ENCODE measurements at places on chromosomes 12 and 14.

DNA sequence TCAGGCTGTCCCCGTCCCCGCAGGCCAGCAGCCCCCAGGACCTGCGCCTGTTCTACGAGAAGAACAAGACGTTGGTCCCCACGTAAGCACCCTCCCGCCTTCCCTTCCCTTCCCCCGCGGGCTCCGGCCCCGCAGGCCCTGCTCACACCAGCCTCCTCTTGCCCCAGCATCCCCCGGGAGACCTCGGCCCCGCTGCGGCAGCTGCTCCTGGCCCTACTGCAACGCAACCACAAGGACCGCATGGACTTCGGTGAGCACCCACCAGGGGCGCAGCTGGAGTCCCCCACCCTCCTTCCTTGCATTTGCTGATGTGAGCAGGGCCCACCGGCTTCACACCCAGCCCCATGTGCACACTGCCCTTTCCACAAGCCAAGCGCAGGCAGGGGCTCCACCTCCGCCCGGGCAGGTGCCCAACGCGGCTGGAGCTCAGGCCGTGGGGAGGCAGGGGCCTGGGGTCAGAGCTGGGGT lies 15.4 kb downstream of the ULK1 start:
- no peak for DNase-seq

GRCh38 chr14:65179918-65180724 lies 77.8 kb upstream of the MAX start:
- peak; percentile 31 for DNase-seq

DNA sequence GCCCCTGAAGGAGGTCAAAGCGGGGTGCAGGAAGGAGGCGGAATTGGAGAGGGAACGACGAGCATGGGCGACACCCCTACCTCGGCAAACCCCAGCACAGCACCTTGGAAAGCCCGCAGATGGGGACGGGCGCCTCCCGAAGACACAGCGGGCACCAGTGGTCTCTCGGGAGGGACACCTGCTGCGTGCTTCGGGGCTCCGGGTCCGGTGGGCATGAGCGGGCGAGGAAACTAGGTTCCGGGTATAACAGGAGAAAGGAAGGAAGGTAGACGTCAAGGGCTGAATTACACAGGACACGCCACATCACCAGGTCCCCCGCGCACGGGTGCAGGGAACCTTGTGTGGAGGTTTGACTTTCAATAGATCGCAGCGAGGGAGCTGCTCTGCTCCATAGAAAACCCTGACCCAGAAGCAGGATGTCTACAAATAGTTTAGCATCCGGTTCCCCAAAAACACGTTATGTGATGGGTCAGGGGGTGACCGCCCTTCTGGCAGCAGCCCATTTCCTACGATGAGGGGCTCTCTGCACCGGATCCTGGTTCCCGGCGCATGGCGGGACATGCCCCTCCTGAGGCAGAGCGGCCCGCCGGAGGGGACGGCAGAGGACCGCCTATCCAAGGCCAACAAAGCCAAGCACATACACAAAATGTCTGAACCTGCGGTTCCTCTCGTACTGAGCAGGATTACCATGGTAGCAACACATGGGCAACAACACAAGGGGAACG lies 196.9 kb downstream of the ALG10 start:
- DNase-seq, result no peak

- DNase-seq, result no peak
Observed at GRCh38 chr12:101859664-101860607, 17.4 kb upstream of the DRAM1 start.

DNA sequence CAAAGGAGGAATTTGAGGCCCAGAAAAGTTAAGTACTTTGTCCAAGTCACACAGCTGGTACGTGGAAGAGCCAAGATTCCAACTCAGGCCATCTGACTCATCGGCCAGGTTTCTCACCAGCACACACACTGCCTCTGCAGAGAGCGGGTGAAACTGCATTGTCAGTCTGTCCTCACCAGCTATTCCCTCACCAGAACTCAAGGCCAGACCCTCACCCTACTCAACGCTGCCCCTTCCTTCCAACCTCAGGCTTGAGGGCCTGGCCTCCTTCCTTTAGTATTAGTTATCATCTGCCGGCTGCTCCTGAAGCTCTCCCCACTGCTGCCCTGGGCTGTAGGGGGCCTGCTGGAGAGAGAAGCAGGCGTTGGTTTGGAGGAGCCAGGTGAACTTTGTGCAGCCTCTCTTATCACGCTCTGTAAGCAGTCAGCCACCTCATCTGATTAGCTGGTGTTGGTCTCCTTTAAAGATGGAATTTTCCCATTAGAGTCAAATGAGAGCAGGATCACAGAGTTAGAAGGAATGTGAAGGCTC lies 16.6 kb upstream of the PLEK2 start:
- no peak for DNase-seq

GRCh38 chr12:27319409-27319808 lies 13.2 kb upstream of the BMAL2 start:
- DNase-seq, result no peak

DNA sequence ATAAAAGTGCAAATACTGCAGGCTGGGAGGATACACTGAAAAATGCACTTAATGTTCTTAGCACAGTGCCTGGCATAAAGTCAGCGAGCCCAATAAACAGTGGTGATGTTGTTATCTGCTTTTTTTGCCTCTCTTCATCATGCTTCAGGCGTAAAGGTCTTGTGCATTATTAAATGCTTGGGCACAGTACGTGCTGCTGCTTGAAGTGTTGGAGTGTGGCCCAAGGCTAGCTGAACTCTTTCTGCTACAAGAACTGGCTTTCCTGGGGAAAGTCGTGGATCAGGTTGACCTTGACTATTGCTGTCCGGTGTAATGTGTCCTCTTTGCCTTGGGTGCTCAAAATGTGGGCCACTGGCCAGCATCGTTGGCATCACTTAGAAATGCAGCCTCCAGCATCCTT lies 43.0 kb downstream of the SMOC1 start:
- DNase-seq, result no peak

GRCh38 chr12:4157122-4157521 lies 116.4 kb upstream of the CCND2 start:
- no peak for DNase-seq

- no peak for DNase-seq
Observed at GRCh38 chr12:34406996-34407300, 384.7 kb downstream of the ALG10 start.

DNA sequence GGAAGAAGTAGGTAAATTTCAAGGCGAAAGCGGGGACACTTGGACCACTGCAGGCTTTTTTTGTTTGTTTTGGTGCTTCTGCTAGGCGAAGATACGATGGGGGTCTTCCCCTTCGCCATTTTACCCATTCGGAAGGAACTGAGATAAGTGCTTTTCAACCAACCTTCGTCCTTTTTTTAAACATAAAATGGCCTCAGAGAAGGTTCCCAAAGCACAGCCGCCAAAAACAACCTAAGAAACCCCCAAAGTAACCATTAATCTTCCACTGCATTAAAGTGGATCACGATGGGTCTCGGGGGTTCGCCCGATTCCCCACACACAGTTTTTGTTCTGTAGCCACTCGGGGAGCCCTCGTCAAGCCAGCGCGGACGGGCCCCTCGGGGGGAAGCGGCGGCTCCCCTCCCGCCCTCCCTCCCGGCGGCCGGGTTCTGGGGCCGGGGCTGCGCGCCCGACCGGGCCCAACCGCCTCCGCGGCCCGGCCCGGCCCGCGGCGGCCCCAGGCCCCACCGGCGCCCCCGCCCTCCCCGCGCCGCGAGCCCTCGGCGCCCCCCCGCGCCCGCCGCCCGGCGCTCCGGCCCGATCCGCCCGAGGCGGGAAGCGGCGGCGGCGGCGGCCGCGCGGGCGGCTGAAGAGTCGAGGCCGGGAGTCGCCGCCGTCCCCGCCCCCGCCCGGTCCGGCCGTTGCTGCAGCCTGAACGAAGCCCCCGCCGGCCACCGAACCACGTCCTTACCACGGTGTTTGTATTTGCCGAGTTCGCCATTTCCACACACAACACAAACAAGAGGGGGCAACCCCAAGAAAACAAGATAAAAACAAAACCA lies 790 bp downstream of the GTF2A1 start:
- DNase-seq, result peak; percentile 37

GRCh38 chr12:8658346-8658745 lies 4.3 kb downstream of the MFAP5 start:
- no peak for DNase-seq

GRCh38 chr12:57129321-57129842 lies 1.1 kb downstream of the LRP1 start:
- DNase-seq, result no peak

GRCh38 chr14:22188318-22188717 lies 400.7 kb downstream of the DAD1 start:
- no peak for DNase-seq

DNA sequence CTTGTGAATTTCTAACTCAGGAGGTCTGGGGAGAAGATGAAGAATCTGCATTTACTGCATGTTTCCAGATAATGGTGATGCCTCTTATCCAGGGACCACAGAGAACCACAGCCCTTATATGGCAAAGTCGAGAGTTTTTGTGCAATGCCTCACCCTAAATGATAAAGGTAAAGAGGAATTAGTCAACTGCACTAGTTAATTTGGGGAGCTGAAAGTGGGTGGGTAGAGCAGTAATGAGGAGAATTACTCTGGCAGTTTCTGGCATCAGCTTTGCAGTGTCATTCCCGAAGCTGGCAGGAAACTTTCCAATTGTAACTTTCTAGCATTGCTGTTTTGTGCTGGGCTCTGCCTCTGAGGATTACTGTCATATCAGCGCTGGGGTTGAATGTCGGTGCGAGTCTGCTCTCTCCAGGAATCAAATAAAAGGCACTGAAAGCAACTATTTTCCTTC lies 10.3 kb downstream of the EGLN3 start:
- DNase-seq, result no peak

DNA sequence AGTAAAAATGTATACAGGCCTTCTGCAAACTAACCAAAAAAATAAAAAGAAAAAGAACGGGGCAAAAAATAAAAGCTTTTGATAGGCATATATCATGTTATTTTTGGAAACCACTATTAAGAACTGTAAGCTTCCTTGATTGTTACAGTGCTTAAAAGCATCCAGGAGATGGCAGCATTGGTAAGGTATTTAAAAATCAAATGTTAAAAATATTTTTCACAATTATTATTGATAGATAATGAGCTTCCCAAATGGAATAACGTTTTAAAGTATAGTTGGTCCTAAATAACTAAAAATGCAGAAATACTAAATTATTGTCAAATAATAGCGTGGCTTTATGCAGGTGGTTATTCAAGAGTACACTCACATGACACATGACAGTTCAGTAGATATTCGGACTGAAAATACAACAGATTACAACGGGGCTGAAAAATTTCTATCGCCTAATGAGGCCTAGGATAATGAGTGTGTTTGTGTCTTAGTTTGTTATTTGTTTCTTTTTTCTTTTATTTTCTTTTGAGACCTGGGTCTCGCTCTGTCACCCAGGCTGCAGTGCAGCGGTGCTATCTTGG lies 127.2 kb upstream of the ATF7IP start:
- no peak for DNase-seq

- no peak for DNase-seq
Observed at GRCh38 chr14:92719890-92720323, 28.5 kb downstream of the LGMN start.

- DNase-seq, result no peak
Observed at GRCh38 chr12:55280991-55281390, 15.4 kb downstream of the OR6C6 start.

DNA sequence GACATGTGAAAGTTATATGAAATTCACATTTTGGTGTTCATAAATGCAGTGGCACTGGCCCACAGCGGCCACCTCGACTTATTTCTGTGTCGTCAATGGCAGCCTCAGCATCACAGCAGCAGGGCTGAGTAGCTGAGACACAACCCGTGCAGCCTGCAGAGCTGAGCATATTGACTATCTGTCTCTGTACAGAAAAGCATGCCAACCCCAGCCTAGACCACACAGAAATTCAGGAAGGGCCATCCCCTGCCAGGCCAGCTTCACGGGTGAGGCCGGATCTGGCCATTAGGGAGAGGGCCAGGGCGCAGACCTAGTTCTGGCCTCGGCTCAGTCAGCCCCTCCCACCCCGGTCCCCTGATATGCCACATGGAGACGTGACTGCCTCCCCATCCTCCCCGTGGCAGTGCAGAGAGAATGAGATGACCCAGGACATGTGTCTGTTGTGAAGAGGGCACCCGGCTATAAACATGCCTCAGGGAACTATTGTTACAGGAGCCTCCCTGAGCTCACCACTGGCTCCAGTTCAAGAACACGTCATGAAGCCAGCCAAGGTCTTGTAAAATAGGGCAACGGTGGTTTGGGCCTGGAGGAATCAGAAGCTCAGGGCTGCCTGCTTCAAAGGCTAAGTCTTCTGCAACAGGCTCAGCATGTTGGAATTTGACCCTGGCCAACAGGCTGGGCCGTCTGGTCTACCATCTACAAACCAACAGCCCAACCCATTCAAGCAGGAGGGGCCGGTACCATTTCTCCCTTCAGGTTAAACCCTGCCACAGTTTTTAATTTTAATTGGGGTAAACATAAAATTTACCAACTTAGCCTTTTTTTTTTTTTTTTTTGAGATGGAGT lies 25.5 kb downstream of the SCARB1 start:
- no peak for DNase-seq

DNA sequence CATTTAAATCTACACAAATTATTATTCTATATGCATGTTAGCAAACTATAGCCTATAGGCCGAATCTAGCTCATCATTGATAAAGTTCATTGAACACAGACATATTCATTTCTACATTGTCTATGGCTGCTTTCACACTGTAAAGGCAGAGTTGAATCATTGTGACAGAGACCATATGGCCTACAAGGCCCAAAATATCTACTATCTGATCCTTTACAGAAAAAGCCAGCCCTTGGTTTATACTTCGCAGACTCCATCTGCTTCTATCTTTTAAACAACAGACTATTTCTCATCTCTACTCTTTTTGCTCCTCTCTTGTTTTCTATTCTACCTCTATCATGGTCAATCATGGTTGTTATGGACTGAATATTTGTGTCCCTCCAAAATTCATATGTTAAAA lies 190.7 kb downstream of the EXOC5 start:
- no peak for DNase-seq

- no peak for DNase-seq
Observed at GRCh38 chr12:25824734-25825133, 133.7 kb upstream of the RASSF8 start.

- DNase-seq, result no peak
Observed at GRCh38 chr14:77003960-77004710, 24.4 kb downstream of the IRF2BPL start.

GRCh38 chr14:50926851-50927386 lies 17.4 kb downstream of the PYGL start:
- DNase-seq, result no peak

DNA sequence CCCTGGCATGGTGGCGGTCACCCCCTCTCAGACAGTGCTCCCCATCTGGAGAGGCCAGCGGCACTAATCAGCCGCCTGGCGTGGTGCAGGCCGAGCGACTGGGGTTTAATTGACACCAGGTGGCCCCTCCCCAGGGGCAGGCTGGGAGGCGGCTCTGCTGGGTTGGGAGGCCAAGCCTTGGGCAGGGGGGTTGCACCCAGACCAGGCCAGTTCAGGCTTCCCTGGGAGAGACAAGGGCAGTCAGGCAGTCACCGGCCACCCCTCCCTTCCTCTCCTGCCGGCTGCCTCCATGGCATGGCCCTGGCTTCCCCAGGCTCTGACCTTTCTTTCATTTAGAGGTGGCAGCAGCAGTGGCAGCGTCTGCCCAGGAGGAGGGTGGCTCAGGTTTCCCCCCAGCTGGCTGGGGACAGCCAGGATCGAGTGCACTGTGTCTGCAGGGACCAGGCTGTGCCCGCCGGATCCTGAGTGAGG lies 78.1 kb upstream of the NOS1 start:
- no peak for DNase-seq

GRCh38 chr12:96323906-96324305 lies 76.3 kb downstream of the CDK17 start:
- DNase-seq, result no peak

Measured in CD4-positive, alpha-beta T cell treated with Interferon gamma for 1 hour (primary cell).